Naive thymus-derived CD4-positive, alpha-beta T cell (primary cell): ENCODE measurements at places on chromosomes 3 and 15. TPM values are rescaled to one million over a fixed set of nuclear protein-coding genes. Genes with fewer than 3 reads are reported as not detected.

- DNase-seq, result no peak
Observed at GRCh38 chr3:196227629-196228493, 11.5 kb downstream of the SLC51A start.

DNA sequence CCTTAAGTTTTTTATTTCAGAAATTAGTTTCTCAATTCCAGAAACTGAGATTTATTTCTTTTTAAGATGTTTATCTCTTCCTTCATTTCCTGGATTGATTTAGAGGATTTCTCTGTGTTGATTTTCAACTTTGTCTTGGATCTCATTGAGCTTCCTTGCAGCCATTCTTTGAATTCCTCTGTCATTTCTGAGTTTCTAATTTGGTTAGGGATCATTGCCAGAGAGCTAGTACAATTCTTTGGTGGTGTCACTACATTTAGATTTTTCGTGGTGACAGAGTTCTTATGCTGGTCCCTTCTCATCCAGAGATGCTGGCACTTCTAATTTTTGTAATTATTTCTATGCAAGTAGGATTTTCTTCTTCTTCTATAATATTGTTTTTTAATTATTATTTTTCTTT is 691.1 kb upstream of the NAALADL2 start:
- no peak for DNase-seq

DNA sequence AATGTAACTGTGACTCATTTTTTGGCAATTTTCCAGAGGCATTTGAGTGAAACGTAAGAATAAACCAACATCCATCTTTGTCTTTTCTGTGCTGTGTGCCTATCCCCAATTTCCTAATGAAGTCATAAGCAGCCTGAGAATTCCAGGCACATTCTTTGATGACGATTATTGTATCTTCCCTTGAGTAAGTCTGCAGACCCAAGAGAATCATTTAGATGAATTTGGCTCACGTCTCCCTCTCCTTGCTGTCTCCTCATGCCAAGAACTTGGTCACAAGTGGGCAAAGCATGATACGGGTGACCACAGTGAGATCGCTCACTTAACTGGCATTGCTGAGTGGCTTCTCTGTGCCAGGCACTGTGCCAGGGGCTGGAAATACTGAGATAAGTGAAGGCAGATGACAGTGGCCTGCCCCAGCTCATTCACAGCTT is 384.5 kb upstream of the IL12A start:
- no peak for DNase-seq

CGNL1 gene
- not detected for polyA plus RNA-seq

ZNF280D gene
- polyA plus RNA-seq, result 9.3 TPM

DNAJC13 gene
- polyA plus RNA-seq, result 10.8 TPM

DNAH12 gene
- polyA plus RNA-seq, result not detected

DNA sequence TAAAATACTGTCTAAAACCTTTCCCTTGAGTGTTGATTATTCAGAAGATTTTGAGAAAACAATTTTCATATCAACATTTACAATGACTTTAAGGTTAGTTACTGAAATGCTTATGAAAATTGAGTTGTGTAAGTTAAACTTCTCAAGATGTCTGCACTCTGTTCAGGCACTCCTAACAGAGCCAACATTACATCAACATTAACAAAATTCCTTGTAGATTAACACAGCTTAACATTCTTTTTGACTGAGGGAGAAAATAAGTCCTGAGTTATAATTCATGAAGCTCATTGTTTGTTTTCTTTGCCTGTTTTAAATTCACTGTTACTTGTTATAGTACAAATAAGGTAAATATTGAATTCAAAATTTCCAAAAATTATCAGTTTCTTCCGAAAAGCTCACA is 9.0 kb downstream of the ACKR4 start:
- no peak for DNase-seq

IMPG2 gene
- polyA plus RNA-seq, result 0.13 TPM

- no peak for DNase-seq
Observed at GRCh38 chr3:24434651-24435050, 60.0 kb downstream of the THRB start.

DNA sequence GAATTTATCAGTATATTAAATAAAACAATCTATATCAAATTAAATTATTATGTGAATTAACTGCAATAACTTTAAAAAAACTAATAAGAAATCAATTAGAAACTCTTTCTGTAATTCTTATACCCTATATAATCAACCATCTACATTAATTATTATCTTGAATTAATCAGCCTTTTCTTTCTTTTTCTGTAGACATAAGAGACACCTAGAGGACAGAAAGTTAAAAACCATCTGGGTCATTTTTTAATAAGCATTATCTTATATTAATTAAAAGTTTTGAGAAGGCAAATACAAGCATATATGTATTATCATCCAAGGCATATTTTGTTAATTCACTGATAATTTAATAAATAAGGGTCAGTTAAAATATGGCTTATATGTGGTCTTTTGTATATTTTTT is 24.2 kb upstream of the SLC25A26 start:
- DNase-seq, result no peak

GALNT15 gene
- not detected for polyA plus RNA-seq

DNA sequence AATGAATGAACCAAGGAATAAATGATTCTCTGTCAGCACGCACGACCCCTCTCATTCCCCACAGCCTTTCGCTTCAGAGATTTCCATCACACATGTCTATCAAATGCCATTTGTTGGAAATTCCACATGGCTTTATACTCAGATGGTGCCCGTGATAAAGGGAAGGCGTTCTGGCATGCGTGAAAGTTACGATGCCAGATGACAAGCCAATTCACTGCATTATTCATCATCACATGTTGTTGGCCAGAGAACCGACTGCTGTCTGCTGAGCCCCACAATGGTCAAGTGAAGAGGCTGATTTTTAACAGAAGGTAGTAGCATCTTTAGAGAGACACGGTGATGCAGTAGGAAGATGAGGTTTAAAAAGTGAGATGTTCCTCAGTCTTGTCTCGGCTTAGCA is 74.1 kb upstream of the FRMD4B start:
- no peak for DNase-seq

SLC28A1 gene
- not detected for polyA plus RNA-seq

GRCh38 chr3:24496529-24497482 is 2.2 kb upstream of the THRB start:
- DNase-seq, result no peak

TUSC2 gene
- polyA plus RNA-seq, result 38.0 TPM

GRCh38 chr3:150022381-150023238 is 51.9 kb upstream of the PFN2 start:
- no peak for DNase-seq

NCKIPSD gene
- 8.6 TPM for polyA plus RNA-seq

- no peak for DNase-seq
Observed at GRCh38 chr15:25392806-25393205, 46.0 kb downstream of the UBE3A start.

GRCh38 chr15:45573961-45574629 is 13.1 kb upstream of the BLOC1S6 start:
- DNase-seq, result no peak

SCAANT1 gene
- not detected for polyA plus RNA-seq

ACAN gene
- polyA plus RNA-seq, result 0.04 TPM

DNA sequence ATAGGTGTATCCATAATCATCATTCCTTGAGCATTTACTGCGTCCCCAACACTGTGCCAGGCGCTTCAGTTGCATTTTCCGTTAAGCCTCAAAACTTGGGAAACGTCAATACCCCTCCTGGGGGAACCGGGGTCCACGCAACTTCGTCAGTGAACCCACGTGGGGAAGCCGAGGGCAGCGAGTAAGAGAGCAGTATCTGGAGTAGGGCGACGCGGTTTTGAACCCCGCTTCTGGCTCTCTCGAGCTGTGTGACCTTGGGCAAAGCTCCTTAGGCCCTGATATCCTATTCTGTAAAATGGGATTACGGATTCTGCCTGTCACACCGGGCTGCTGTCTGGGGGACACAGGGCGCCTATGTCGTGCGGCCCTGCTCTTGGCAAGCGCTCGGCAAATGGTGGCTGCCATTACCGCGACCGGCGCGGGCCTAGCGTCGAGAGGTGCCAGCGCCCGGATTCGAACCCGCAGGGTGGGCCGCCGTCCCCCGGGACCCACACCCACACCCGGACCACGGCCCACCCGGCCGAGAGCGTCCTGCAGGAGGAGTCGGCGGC is 590 bp downstream of the POLG start:
- DNase-seq, result no peak

DNA sequence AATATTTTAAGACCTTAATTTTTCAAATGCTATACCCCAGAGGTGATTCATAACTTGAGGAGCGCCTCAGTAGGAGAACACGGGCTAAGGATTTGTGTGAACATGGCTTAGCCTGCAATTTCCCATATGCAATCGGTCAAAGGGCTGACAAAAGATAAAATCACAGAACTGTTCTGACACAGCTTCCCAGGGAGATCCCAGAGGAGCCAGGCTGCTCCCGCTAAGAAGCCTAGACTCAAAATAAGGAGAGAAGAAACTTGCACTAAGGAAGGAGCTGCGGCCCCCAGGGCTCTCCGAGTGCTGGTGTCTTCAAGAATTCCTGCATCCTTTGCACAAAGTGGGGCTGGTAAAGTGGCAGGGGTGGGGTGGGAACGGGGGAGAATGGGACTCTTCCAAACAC is 106.3 kb upstream of the DLG1 start:
- no peak for DNase-seq

DNA sequence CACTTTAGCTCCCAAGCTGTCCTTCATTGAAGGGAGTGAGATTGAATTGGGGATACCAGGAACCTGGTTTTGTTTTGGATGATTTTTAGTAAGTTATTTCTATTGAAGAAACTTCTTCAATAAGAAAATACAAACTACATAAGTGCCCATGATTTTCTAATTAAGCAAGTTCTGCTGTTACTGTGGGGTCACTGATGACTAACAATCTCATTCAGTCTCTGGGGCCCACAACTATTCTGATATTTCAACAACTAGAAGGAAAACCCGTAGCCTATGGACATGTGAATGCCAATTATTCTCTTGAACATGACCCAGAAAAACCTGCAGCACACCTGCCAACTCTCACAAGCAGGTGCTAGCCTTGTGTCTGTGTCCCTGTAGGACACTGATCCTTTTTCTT is 184.6 kb downstream of the DCLK3 start:
- no peak for DNase-seq

DNA sequence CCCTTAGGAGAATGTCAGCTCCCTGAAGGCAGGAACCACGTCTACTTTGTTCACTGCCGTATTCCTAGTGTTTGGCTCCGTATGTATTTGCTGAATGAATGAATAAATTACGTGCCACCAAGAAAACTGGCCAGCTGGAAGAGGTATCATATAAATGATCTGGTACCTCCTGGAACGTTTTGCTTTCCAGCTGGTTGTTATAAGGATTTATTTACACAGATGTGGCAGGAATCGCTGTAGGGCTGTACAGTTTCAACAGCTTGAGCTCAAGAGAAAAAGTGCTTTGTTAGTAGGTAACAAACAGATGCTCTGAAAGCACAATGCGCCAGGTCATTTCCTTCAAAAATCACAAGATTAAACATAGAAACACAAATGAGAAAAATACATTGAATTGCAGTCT is 108.8 kb upstream of the ATP2B2 start:
- no peak for DNase-seq

DNA sequence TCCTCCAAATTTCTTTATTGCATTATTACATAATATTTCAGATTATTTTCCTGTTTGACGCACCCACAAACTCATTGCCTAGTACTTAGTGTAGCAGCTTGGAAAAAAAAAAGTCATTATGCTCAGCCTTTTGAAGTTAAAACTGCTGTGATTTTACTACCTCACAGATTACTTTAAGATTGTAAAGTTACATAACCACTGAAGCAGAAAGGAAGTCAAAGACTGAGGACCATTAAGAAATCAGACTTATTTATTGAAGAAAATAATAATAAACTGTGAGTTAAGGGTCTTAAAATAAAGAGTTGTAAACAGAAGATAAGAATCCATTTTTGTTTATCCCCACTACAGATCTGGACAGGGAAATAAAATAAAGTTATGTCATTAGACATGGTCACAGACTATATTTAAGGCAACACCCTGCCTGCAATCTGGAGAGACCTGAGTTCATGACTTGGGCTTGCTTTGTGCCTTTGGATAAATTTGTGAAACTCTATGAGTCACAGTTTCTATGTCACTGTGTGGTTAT is 212.1 kb upstream of the ROBO2 start:
- DNase-seq, result no peak

DNA sequence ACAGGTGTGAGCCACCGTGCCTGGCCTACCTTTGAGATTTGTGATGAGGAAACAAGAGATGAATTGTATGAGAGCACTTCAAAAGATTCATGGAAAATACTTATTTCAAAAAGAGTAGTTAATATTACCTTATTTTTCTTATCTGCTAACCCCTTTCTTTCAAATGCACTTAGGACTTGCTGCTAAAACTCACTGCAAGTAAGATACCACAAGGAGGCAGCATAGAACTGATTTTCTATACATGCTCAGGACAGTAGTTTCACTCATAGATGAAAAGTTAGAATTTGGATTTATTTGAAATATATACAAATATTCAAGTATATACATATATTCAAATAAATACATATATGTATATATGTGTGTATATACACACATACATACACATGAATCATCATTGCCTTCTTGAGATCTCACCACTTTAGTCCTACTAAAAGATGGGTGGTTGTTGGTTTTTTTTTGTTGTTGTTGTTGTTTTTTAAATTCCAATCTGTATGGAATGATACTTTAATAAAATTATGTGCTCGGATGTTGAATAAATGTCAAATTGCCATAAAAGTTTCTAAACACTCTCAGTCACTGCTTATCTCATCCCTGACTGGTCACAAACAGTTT is 2.4 kb downstream of the CCNDBP1 start:
- DNase-seq, result peak; percentile 61
